ENCODE measurements at places on chromosomes 11 and 22. TPM values are rescaled to one million over a fixed set of nuclear protein-coding genes. Genes with fewer than 3 reads are reported as not detected.

GRCh38 chr11:70036971-70037882 is 40.9 kb upstream of the ANO1 start:
- H3K36me3 ChIP-seq: peaks cover 1% of the 10 kb centered on the region
- no peak overlapping the region for H3K4me3 ChIP-seq
- peaks cover 15% of the 10 kb centered on the region for H3K27me3 ChIP-seq
- H3K27ac ChIP-seq: no peak overlapping the region
- no peak for DNase-seq
- no peaks in the 10 kb centered on the region for H3K4me1 ChIP-seq

GRCh38 chr11:74570266-74571061 is 21.9 kb upstream of the POLD3 start:
- no peak overlapping the region for H3K4me3 ChIP-seq
- H3K27ac ChIP-seq: no peak overlapping the region
- no peaks in the 10 kb centered on the region for H3K27me3 ChIP-seq
- H3K36me3 ChIP-seq: no peaks in the 10 kb centered on the region

- no peak overlapping the region for H3K27ac ChIP-seq
- H3K27me3 ChIP-seq: peaks cover under 1% of the 10 kb centered on the region
- H3K36me3 ChIP-seq: no peaks in the 10 kb centered on the region
- DNase-seq: no peak
Observed at GRCh38 chr11:45472716-45473317, 186.7 kb upstream of the SYT13 start.

GRCh38 chr11:73478737-73479347 is 102.6 kb downstream of the RELT start:
- no peak overlapping the region for H3K27ac ChIP-seq
- H3K4me3 ChIP-seq: no peak overlapping the region
- peak; percentile 2 for DNase-seq
- no peaks in the 10 kb centered on the region for H3K27me3 ChIP-seq
- H3K4me1 ChIP-seq: no peaks in the 10 kb centered on the region

GRCh38 chr11:16456366-16456765 is 100.0 kb upstream of the SOX6 start:
- H3K27ac ChIP-seq: no peak overlapping the region
- no peaks in the 10 kb centered on the region for H3K36me3 ChIP-seq
- H3K4me3 ChIP-seq: no peak overlapping the region

The SLC37A2 gene
- 0.74 TPM for total RNA-seq

The KCNE3 gene
- total RNA-seq: not detected

The CCDC73 gene
- total RNA-seq: not detected
